MCF 10A (cell line): ENCODE measurements at places on chromosomes 7 and 10. TPM values are rescaled to one million over a fixed set of nuclear protein-coding genes. Genes with fewer than 3 reads are reported as not detected.

DNA sequence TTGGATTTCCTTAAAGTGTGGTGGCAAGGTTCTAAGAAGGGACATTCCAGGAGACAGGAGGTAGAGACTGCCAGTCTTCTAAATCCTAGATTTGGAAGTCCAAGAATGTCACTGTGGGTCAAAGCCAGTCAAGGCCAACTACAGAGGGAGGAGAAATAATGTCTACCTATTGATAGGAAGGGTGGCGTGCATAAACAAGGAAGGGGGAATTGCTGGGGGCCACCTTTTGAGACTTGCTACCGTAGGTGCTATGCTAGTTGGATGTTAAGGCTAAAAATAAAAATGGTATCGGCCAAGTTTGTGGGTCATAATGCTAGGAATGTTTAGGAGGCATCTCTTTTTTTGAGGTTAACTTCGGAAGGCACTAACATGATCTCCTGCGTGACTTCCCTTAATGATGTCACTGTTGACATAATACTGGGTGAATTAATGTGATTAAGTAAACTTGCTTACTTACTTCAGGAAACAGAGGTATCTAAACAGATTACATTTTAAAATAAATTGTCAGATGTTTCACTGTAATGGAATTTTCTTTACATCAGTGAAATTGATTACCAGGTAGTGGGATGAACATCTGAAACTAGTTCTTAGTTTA lies 4.8 kb downstream of the BTRC start:
- H3K4me3 ChIP-seq = no peak overlapping the region
- DNase-seq = no peak
- no peaks in the 10 kb centered on the region for H3K27me3 ChIP-seq

- no peaks in the 10 kb centered on the region for H3K27me3 ChIP-seq
- no peaks in the 10 kb centered on the region for H3K36me3 ChIP-seq
- no peak for DNase-seq
- H3K27ac ChIP-seq = no peak overlapping the region
- H3K4me3 ChIP-seq = no peak overlapping the region
Measured at GRCh38 chr10:84607523-84607922, 279.1 kb downstream of the CCSER2 start.

GRCh38 chr7:46168671-46169383 lies 247.8 kb upstream of the IGFBP3 start:
- H3K27me3 ChIP-seq = no peaks in the 10 kb centered on the region
- no peaks in the 10 kb centered on the region for H3K36me3 ChIP-seq
- H3K4me3 ChIP-seq = no peak overlapping the region

DNA sequence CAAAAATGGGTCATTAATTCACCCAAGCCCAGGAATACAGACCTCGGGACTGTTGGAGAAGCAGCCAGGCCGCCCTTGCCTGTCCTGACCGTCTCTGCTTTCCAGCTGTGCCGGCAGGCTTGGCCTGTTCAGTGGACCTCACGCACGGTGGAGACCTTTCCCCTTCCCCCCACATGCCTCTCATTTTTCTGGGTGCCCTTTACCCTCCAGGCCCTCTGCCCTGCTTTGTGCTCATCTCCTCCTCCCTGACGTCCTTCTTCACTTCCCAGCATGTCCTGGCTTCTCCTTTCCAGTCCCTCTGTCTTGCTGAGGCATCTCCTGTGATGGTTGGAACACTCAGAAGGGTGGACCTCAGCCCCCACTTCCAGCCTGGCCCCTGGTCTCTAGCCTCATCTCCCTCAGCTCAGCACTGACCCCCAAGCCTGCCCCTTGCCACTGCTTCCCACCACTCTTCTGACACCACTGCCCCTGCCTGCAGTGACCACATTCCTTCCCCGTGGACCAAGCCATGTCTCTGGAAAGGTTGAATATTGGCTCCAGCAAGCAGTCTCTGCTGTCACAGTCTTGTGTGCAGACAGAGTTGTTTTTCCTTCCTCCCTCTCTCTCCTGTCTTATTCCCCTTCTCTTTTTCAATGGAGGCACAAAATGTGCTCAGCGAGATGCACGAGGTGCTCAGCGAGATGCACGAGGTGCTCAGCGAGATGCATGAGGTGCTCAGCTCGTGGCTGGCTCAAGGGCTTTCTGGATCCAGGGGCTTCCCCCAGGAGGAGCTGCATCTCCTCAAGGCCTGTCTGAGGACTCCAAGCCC lies 14.9 kb downstream of the BAG3 start:
- peaks cover 21% of the 10 kb centered on the region for H3K36me3 ChIP-seq
- no peak for DNase-seq
- peak overlapping the region; percentile 84 for H3K27ac ChIP-seq

DNA sequence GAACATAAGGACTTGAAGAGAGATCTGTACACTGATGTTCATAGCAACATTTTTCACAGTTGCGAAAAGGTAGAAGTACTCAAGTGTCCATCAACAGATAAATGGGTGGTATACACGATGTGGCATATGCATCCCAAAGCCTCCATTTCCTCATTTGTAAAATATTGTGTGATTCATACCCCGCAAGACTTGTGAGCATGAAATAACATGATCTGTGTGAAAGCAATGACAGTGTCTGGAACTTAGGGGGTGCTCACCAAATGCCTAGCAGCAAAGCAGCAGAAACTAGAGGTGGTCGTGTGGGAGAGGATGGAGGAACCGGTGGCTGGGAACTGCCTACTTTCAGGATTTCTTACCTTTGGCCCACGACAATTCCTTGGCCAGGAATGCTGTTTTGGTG lies 135.3 kb upstream of the INSYN2A start:
- no peaks in the 10 kb centered on the region for H3K27me3 ChIP-seq
- H3K27ac ChIP-seq = no peak overlapping the region
- H3K4me1 ChIP-seq = peaks cover 9% of the 10 kb centered on the region
- no peak overlapping the region for H3K4me3 ChIP-seq

- H3K36me3 ChIP-seq = peaks cover 5% of the 10 kb centered on the region
- DNase-seq = peak; percentile 24
- H3K27ac ChIP-seq = no peak overlapping the region
- H3K4me1 ChIP-seq = peaks cover 6% of the 10 kb centered on the region
Measured at GRCh38 chr10:31977440-31978155, 49.0 kb upstream of the ARHGAP12 start.

DNA sequence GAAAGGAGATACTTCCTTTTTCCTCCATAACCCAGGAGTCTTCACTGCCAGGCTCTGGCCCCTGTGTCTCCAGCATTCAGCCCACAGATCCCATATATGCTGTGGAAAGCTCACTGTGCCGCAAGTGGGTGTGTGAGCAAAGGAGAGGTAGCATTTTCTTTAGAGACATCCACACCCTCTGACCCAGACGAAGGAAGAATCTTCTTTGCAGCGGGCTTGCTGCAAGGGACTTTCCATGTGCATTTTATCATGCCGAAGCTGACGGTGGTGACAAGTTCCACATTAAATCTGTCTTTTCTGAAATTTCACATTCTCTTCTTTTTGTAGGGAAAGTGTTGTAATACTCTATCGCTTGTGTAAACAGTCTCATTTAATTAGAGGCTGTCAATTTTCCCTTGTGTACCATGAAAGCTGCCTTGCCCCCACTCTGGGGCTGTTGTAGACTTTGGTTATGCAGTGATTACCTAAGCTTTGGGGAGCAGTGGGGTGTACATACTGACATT lies 409.5 kb downstream of the SUGCT start:
- H3K27me3 ChIP-seq = no peaks in the 10 kb centered on the region
- no peak overlapping the region for H3K27ac ChIP-seq
- no peak for DNase-seq
- H3K4me1 ChIP-seq = peaks cover 6% of the 10 kb centered on the region
- no peaks in the 10 kb centered on the region for H3K36me3 ChIP-seq

GRCh38 chr7:54904986-54905385 lies 113.8 kb upstream of the EGFR start:
- no peak overlapping the region for H3K4me3 ChIP-seq
- peak; percentile 11 for DNase-seq
- H3K4me1 ChIP-seq = peaks cover 8% of the 10 kb centered on the region
- no peaks in the 10 kb centered on the region for H3K36me3 ChIP-seq

DNA sequence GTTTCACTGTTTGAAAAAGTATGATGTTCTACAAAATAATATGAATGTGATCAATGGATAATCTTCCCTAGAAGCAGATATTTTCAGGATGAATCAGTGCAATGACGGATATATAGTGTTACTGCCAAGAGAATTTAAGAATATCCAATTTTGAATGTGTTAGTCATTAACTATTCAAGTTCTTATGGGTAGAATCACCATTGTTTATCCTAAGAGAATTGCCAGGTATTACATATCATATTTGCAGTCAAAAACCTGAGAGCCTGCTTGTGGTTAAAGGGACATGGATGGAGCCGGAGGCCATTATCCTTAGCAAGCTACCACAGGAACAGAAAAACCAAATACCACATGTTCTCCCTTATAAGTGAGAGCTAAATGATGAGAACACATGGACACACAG lies 26.9 kb downstream of the AHR start:
- H3K27ac ChIP-seq = peak overlapping the region; percentile 80
- peaks cover 15% of the 10 kb centered on the region for H3K4me1 ChIP-seq
- H3K27me3 ChIP-seq = no peaks in the 10 kb centered on the region
- H3K36me3 ChIP-seq = peaks cover 46% of the 10 kb centered on the region
- no peak overlapping the region for H3K4me3 ChIP-seq

- H3K36me3 ChIP-seq = no peaks in the 10 kb centered on the region
- no peak overlapping the region for H3K4me3 ChIP-seq
- peak; percentile 46 for DNase-seq
Measured at GRCh38 chr10:14048930-14049613, 281.7 kb downstream of the FRMD4A start.

- H3K36me3 ChIP-seq = peaks cover 5% of the 10 kb centered on the region
- DNase-seq = no peak
- no peak overlapping the region for H3K27ac ChIP-seq
- H3K4me3 ChIP-seq = no peak overlapping the region
Measured at GRCh38 chr7:69912846-69913245, 314.6 kb downstream of the AUTS2 start.

DNA sequence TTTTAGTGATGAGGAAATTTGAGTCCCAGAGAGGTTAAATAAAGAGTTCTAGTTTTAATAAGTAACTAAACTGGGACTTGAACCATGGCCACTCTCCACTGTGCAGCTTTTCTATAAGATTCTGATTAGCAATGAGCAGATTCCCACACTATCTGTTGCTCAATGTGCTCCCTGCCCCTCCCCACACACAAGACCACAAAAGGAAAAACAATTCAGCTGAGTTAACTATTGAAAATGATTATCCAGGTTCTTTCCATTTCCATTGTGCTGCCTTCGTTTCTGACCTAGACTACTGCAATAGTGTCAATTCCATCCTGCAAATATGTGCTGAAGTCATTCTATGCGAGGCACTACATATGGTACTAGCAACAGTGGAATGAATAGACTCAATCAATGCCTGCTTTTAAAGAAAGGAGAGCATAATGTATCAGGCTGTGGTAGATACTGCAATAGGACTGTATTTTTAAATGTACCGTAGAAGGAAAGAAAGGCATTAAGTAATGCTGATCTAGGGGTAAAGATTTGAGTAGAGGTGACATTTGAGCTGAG lies 97.0 kb downstream of the SEMA3C start:
- peaks cover 24% of the 10 kb centered on the region for H3K4me1 ChIP-seq
- no peak for DNase-seq

DNA sequence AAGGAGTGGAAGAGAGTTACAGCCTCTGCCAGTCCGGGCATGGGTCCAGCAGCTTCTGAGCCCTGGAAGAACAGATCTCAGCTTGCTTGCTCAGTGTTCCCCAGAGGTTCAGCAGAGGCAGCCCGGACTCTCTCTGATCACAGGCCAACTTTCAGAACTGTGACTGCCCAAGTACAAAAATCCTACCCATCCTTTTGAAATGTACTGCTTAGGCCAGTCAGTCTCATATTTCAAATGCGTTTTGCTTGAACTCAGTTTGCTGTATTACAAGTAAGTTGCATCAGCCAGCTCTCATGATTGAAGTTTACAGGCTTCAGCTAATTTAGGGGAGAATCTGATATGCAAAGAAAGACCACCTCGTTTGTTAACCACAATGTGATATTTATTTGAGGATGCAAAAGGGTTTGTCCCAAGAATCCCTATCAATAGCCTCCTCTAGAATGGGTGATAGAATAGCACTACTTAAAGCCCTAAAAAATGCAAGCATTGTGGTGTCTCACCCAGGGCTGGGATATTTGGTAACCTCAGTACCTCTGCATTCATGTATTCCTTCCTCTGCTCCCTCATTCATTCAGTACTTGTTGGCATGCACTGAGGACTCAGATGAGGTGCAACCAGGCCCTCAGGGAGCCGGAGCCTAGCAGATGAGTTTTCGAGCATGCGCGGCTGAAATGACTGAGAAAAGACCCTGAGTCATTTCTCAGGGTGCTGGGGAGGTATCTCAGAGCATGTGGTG lies 7.0 kb downstream of the AIMP2 start:
- DNase-seq = peak; percentile 60
- peak overlapping the region; percentile 85 for H3K27ac ChIP-seq
- peaks cover 29% of the 10 kb centered on the region for H3K4me1 ChIP-seq
- peaks cover 76% of the 10 kb centered on the region for H3K36me3 ChIP-seq
- no peaks in the 10 kb centered on the region for H3K27me3 ChIP-seq

DNA sequence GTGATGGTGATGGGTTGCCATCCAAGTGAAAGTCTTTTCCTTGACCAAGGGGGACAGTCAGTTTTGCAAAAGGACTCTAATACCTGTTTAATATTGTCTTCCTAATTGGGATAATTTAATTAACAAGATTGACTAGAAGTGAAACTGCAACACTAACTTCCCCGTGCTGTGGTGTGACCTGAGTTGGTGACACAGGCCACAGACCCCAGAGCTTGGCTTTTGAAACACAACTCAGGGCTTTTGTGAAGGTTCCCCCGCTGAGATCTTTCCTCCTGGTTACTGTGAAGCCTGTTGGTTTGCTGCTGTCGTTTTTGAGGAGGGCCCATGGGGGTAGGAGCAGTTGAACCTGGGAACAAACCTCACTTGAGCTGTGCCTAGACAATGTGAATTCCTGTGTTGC lies 6.9 kb downstream of the PPIF start:
- peaks cover 5% of the 10 kb centered on the region for H3K4me1 ChIP-seq
- DNase-seq = no peak
- no peak overlapping the region for H3K4me3 ChIP-seq

- H3K4me1 ChIP-seq = no peaks in the 10 kb centered on the region
- no peaks in the 10 kb centered on the region for H3K36me3 ChIP-seq
- DNase-seq = no peak
- no peak overlapping the region for H3K27ac ChIP-seq
- no peaks in the 10 kb centered on the region for H3K27me3 ChIP-seq
Measured at GRCh38 chr10:128482052-128482451, 355.8 kb upstream of the MKI67 start.

SFRP5 gene
- not detected in 2 replicates for total RNA-seq

AGR2 gene
- 0.17 and 0.65 TPM in 2 replicates for total RNA-seq

NRG3 gene
- total RNA-seq = not detected in 2 replicates

PLPP4 gene
- 0.86 and 1.3 TPM in 2 replicates for total RNA-seq

SLC18A3 gene
- not detected in 2 replicates for total RNA-seq

SLC39A12 gene
- not detected in 2 replicates for total RNA-seq

FOXI2 gene
- not detected in 2 replicates for total RNA-seq

PLXDC2 gene
- 10.6 and 23.3 TPM in 2 replicates for total RNA-seq

NPFFR1 gene
- not detected in 2 replicates for total RNA-seq
